ENCODE measurements at places on chromosomes 12 and 14.

DNA sequence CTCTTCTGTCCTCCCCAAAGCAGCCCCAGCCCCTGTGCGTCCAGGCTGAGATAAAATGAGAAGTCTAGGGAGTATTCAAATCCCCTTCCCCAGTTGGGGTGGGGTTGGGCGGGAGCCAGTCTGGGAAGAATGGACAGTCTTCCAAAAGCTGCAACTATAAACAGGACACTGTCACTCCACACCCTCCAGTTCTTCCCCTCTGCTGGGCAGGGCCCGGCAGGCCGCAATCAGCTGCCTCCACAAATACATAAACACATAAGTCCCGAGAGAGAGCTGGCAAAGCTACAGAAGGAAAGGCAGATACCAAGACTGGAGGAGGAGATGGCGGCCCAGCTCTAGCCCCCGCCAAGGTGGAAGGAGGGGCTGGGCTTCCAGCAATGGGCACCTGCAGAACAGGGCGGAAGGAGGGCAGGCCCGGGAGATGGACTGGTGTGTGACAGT is 12.7 kb downstream of the LTBP2 start:
- DNase-seq: peak; percentile 54

DNA sequence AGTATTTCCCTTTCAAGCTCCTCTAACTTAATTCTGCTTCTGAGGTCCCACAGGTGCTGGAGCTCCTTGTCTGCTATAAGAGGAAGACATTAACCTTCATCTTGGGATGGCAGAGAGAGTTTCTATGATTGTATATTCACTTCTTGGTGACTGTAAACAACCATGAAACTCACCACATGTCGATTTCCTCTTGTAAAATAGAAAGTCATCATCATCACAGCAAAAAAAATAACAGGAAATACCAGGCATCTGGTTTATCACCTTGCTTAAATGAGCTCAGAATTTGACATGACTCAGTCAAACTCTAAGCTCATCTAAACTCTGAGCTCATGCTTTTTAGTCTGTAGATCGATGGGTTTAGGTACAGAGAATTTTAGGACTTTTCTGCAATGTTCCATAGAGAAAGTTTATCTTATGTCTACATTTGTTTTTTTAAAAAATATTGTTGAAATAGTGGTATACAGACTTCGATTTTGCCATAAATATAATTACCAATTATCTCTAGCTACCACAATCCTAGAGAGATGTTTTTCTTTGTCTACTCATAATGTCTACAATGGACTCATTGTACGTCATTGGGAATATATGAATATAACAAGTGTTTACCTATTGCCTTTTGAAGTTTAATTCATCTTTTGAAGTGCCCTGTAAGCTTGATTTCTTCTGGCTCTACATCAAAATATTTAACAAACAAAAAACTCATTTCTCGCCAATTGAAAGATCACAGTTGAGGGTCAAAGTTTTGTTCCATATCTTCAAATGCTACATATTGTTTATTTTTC is 58.4 kb downstream of the IGF1 start:
- DNase-seq: no peak

DNA sequence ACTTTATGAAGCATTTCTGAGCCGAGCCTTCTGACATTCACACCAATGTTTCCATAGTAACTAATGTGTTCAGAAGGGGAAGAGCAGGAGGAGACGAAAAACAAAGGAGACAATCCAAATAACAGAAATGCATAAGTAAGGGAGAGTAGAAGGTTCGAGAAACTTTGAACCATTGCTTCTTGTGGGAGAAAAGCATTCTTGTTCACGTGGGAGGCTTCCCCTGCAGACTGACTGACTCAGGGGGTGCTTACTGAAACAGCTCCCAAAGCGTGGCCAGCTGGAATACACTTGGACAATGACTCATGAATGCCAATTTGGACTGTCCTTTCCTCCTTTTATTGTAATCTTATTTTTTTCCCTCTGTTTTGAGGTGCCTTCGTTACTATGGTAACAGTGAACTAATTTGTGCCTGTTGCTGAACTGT is 73.9 kb downstream of the NEDD1 start:
- no peak for DNase-seq

GRCh38 chr12:41962171-41962572 is 182.5 kb downstream of the GXYLT1 start:
- DNase-seq: peak; percentile 8

GRCh38 chr12:7004287-7004803 is 13.9 kb downstream of the LPCAT3 start:
- DNase-seq: no peak

GRCh38 chr14:95895720-95896119 is 19.1 kb downstream of the TUNAR start:
- DNase-seq: peak; percentile 13

- no peak for DNase-seq
These were observed 11.3 kb upstream of the RABGGTA start for GRCh38 chr14:24282736-24283135.

DNA sequence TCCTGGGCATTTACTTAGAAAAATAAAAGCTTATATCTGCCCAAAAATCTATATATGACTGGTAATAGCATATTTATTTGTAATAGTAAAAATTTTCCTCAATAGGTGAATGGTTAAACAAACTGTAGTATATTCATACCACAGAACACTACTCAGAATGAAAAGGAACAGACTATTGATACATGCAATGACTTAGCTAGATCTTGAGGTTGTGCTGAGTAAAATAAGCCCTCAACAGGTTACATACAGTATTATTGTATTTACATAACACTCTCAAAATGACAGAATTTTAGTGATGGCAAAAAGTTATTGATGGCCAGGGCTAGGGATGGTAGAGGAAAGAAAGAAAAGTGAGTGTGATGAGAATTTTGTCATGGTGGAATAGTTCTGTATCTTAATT is 178.4 kb downstream of the BMP4 start:
- DNase-seq: no peak

DNA sequence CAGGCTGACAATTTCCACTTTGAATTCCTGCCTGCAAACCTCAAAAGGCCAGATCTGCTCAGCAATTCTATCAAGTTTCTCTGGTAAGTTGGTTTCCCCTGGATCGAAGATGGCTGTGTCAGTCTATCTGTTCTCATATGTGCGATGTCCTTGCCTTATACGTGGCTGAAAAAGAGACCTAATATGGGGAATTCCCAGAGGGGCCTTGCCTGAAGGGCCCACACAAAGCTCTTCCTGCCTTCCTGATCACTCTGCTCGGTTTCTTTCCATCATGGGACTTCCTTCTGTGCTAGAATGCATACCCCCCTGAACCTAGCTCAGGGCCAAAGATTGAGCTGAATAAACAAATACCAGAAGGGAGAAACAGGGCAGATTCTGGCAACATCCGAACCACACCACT is 13.2 kb downstream of the TCL1B start:
- no peak for DNase-seq

DNA sequence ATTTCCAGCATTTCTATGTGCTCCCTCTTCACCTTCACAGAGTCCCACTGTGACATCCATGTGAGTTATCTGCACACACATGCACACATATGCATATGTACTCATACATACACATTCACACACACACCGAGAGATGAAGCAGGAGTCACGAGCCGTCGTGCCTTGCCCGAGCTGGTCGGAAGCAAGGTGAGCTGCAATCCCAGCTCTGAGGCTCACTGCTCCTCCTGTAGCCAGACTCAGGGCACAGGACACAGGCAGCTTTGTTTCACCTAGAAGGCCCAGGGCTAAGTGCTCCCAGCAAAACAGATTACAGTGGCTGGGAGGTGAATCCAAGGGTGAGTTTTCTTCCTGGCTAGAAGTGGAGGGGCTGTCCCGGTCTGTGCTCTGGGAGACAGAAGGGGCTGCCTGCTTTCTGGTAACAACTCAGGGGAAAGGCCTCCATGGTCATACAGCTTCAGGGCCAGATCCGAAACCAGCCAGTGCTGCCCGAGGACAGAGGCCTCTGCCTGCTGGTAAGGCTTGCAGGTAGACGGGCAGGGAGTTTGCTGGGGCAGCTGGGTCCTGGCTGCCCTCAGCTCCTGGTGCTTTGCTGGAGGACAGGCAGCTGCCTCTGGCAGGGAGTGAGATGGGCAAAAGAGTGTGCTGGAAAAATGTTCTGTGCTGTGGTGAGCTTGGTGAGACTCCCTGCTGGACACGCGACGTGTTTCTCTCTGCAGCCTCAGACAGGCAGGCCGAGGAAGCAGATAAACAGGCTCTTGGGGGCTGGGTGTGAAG is 123.7 kb downstream of the CRACR2A start:
- no peak for DNase-seq

- no peak for DNase-seq
These were observed 34.7 kb downstream of the CYP46A1 start for GRCh38 chr14:99718811-99719192.

GRCh38 chr14:63435838-63436237 is 107.3 kb downstream of the PPP2R5E start:
- peak; percentile 79 for DNase-seq

- DNase-seq: no peak
These were observed 59.3 kb downstream of the ABCC9 start for GRCh38 chr12:21881965-21882364.

GRCh38 chr14:71597287-71597920 is 334.8 kb upstream of the RGS6 start:
- DNase-seq: no peak

GRCh38 chr12:65624554-65625086 is 199.7 kb upstream of the HMGA2 start:
- DNase-seq: no peak

DNA sequence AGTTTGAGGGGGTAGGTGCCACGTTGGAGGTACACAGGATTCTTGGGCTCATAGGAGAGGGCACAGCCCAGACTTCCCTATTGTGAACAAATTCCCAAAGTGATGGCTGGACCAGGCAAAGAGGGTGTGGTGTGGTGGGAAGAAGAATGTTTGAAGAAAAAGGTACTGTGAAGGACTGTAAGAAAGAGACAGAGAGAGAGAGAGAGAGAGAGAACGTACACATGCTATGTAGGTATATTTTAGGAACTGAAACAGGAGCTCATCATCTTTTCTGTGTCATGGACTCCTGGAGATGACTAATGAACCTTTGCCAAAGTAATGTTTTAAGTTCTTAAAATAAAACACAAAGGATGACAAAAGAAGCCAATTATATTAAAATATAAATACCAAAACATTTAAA is 24.5 kb downstream of the SLC17A8 start:
- no peak for DNase-seq

DNA sequence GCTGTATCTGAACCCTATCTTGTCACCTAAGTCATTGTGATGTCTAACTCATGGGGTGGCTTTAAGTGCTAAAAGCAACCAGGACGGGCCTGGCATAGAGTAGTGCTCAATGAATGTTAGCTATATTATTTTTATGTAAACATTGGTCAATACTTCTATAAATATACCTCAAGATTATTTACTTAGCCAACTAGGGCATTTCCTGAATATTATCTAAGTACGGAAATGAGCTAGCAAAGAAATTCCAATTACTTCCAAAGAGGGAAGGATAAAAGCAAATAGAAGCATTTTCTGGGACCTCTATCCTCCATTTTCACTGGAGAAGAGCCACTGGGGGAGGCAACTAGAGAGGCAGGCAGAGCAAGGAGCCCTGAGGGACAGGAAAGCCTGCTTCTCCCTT is 20.6 kb downstream of the CCDC92 start:
- DNase-seq: no peak

DNA sequence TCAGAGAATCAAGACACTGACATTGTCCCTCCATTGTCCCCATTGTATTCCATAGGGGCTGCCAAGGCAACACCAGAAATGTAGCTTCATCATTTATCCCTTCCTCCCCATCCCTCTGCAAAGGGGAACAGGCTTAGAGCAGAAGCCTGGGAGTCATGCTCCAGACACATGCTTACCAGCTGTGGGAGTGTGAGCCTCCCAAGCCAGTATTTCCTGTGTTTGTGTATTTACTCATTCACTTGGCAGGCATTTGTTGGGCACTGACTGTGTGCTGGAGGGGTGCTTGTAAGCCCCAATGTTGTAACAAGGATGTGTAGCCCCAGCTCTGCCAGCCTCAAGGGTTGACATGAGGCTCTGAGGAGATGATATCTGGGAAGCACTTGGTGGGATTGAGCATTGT is 46.0 kb upstream of the TCL1A start:
- no peak for DNase-seq

GRCh38 chr14:44970907-44971306 is 8.9 kb downstream of the TOGARAM1 start:
- DNase-seq: no peak

- DNase-seq: no peak
These were observed 1069.5 kb downstream of the VRK1 start for GRCh38 chr14:97866664-97867063.

DNA sequence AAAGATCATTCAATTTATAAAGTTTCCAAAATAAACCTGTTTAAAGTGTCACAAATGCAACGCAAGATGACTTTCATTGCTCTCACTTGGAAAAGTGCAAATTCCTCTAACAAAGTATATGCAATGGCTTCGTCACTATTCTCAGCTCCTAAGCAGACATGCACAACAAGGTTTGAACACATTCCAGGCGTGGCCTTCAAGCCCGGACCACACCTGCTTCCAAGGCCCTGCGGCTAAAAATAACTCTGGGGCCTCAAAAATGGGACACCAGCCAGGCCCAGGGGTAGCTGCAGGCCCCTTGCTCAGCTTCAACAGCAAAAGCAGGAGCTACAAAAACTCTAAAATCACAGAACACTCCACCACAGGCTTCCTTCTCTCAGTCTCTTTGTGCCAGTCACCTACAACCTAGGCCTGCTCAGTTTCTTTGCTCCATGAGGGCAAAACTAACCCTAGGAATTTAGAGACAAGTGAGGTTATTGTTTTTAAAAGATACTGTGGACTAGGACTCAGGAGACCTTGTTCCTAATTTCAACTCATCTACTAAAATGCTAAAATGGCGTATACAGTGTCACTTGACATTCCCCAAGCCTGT is 29.3 kb downstream of the DUSP16 start:
- peak; percentile 91 for DNase-seq

DNA sequence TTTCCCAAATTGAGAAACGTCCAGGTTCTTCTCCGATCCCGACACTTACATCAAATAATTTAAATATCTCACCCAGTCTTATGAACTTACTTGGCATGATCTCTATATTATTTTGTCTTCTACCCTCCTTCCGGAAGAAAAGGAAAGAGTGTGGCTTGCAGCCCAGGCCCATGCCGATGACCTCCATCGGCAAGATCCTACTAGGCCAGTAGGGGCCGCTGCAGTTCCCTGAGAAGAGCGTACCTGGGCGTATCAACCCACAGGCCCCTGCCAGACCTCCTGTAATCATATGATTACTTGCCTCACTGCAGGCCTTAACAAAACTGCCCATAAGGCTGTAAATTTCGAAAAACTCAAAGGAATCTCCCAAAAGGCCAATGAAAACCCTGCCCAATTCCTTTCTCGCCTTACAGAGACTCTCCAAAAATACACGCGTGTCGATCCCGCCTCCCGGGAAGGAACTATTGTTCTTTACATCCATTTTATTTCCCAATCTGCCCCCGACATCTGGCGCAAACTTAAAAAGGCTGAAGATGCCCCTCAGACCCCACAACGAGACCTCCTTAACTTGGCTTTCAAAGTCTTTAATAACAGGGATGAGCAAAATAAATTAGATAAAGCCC is 69.6 kb downstream of the MOK start:
- DNase-seq: peak; percentile 86

Data from thyroid gland (tissue), 4 donors.